ENCODE measurements at places on chromosomes 16 and 17.

DNA sequence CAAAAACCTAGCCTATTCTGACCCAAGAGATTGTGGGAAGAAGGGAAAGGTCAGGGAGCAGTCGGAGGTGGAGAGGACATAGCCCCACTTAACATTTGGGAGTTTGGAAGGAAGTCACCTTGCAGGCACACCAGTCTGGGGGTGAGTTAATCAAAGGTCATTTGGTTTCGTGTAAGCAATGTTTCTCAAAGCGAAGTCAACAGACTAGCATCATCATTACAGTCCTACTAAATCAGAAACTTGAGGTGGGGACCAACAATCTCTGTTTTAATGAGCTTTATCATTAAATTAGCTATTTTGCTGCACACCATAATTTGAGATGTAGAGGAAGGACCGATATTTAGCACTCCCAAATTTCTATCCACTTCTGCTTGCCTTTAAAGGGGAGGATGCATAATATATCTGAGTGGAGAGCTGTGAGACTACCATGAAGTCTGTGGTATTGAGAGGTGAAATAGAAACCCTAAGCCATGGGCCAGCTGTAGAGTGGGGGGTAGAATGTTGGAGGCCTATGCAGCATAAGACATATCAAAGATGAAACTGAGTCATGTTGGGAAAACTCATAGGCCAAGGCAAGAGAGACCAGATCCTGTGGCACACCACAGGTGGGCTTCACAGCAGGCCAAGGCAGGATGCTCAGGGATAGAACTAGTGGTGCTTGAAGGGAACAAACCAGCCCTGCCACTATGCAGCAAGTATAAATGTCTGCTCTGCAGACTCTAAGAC is 141.7 kb upstream of the ANKFN1 start:
- no peak for DNase-seq

DNA sequence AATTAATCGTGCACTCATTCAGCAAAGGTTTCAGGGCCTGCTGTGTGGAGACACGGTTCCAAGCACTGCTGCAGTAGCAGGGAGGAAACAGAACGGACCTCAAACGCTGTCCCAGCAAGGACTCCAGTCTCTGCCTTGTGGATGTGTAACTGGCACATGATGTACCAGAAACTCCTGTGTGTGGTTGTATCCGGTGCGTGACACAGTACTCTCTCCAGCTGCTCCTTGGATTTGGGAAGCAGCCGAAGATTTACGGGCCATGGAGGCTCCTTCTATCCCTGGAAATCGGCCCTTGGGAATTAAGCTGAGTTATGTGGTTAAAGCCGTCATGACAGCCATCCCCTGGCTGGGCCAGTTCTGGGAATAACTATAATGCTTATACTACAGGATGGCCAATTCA is 8.5 kb upstream of the ANKRD11 start:
- DNase-seq, result no peak

GRCh38 chr16:12096157-12096777 is 119.7 kb downstream of the SNX29 start:
- no peak for DNase-seq

GRCh38 chr17:16987830-16988601 is 16.1 kb upstream of the TNFRSF13B start:
- no peak for DNase-seq

DNA sequence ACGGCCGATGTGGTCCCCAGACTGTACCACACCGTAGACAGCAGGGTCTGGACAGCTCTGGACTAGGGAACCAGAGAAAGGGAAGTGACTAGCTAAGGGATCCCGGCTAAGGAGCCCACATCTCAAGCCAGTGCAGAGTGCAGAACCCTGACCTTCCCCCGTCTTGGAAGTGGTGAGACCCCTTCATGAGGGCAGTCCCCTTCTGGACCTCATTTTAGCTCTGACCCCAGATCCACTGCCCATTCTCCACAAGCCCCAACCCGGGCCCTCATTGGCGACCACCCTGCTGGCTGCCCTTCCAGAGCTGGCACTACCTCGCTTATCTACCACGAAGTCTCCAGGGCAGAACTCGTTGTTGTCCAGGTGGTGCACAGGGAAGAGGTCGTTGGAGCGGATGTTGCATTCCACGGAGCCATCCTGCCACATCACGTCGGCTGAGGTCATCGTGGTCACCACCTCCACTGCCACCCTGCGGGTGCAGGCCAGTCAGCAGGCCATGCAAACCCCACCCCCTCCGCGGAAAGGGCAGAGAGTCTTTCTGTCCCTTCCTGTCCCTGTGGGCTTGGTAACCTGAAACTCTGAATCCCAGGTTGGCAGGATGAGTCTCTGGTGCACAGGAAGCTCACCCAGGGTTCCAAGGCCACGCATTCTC is 14.2 kb downstream of the SPHK1 start:
- no peak for DNase-seq
